Motor neuron (in vitro differentiated cells): ENCODE measurements at places on chromosomes 12 and 14. TPM values are rescaled to one million over a fixed set of nuclear protein-coding genes. Genes with fewer than 3 reads are reported as not detected.

DNA sequence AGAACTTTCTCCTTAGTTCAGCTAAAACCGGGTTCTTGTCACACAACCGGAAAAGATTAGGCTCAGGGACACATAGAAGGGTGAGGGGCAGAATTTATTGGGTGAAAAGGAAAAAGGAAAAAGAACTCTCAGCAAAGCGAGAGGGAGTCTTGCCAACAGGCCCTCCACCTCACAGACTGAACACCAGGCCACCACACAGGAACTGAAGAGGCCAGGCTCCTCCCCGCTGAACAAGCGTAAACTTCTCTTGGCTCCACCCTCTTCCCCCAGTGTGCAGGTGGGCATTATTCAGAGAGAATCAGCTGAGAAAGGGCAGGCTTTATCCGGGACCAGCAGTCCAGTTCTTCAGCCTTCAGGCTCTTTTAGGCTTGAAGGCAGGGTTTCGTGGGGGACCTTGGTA, 125.6 kb upstream of the FGD4 start:
- ATAC-seq: peak; percentile 87

Gene MED6
- total RNA-seq: 34.1 and 35.8 TPM in 2 replicates

GRCh38 chr14:93528884-93529558, 98.3 kb downstream of the UNC79 start:
- ATAC-seq: no peak

GRCh38 chr12:119340578-119340977, 6.0 kb downstream of the CCDC60 start:
- peak; percentile 78 for ATAC-seq

Gene LRP1-AS
- 0.71 TPM in 1 of 2 replicates, not detected in the other for total RNA-seq

- no peak for ATAC-seq
These were observed 182.1 kb upstream of the OTX2 start for GRCh38 chr14:56992332-56992820.

- ATAC-seq: no peak
These were observed 9.2 kb upstream of the ARG2 start for GRCh38 chr14:67610491-67610890.

DNA sequence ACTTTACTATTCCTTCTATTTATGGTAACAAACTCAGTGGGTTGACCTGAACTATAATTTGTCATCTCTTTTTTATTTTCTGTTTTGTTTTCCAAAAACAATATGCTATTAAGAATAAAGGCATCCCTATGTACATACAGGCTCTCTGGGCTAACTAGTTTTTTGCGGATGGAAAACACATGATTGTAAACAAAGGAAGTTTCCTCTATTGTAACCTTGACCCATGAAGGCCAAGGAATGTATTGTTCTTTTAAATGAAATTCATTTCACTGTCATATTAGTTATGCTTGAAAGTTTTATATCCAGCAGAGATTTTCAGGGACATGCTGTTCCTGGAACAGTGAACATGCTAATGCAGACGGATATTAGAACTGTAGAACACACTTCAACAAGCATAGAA, 705.0 kb upstream of the SEL1L start:
- no peak for ATAC-seq

GRCh38 chr12:21697904-21698630, 40.4 kb upstream of the LDHB start:
- no peak for ATAC-seq
